Muscle of arm (tissue), 14 donors: ENCODE measurements at places on chromosomes 3 and 15.
A peak's percentile ranks its signal among the peaks of the same experiment; 100 is the strongest.

GRCh38 chr3:61768284-61769037, 207.1 kb downstream of the PTPRG start:
- DNase-seq, result no peak

GRCh38 chr3:42204867-42205599, 61.0 kb downstream of the CCK start:
- no peak for DNase-seq

GRCh38 chr15:76674883-76675282, 230.3 kb downstream of the SCAPER start:
- no peak for DNase-seq

- no peak for DNase-seq
These were observed 359.1 kb downstream of the PDCD6IP start for GRCh38 chr3:34157491-34157890.

GRCh38 chr15:92343924-92344643, 49.6 kb upstream of the ST8SIA2 start:
- DNase-seq, result no peak

- DNase-seq, result no peak
These were observed 784 bp downstream of the TTLL3 start for GRCh38 chr3:9810846-9811245.

DNA sequence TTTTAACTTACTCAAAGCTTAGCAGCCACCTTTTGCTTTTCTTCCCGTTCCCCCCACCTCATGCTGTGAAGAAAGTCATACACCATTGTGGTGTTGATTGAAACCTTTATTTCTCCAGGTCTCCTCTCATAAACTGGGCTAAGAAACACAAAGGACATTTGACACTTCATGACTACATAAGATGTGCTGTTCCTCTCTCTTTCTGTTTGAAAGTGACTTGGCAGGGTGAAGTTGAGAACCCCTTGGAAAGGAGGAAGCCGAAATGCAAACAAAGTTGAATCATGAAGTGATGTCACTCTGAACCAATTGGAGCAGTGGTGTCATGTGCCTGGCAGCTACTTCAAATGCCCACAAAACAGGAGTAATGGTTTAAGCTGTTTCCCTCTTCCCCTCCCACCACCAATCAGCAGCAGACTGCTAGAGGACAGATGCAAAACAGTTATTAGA, 174.7 kb downstream of the IGF1R start:
- DNase-seq, result peak; percentile 35
